Left ventricle myocardium inferior (tissue), 1 donor: ENCODE measurements at places on chromosomes 7 and 10. TPM values are rescaled to one million over a fixed set of nuclear protein-coding genes. Genes with fewer than 3 reads are reported as not detected.

GRCh38 chr7:4782333-4783291 is 7.2 kb downstream of the AP5Z1 start:
- H3K4me1 ChIP-seq = peaks cover 13% of the 10 kb centered on the region
- no peak overlapping the region for H3K4me3 ChIP-seq
- no peak for DNase-seq

GRCh38 chr7:112566442-112567324 is 85.9 kb downstream of the LSMEM1 start:
- no peaks in the 10 kb centered on the region for H3K27me3 ChIP-seq
- peak overlapping the region; percentile 68 for H3K27ac ChIP-seq
- H3K4me3 ChIP-seq = peak overlapping the region; percentile 24
- H3K4me1 ChIP-seq = peaks cover 11% of the 10 kb centered on the region

- peaks cover 6% of the 10 kb centered on the region for H3K4me1 ChIP-seq
- H3K27ac ChIP-seq = no peak overlapping the region
- no peak overlapping the region for H3K4me3 ChIP-seq
- H3K36me3 ChIP-seq = no peaks in the 10 kb centered on the region
- no peak for DNase-seq
Measured at GRCh38 chr7:74420006-74420405, 33.7 kb upstream of the GTF2IRD1 start.

GRCh38 chr10:69358148-69358795 is 58.4 kb downstream of the TACR2 start:
- H3K36me3 ChIP-seq = no peaks in the 10 kb centered on the region
- no peak overlapping the region for H3K4me3 ChIP-seq
- no peaks in the 10 kb centered on the region for H3K27me3 ChIP-seq
- DNase-seq = no peak
- H3K4me1 ChIP-seq = peaks cover 54% of the 10 kb centered on the region

GRCh38 chr10:9052767-9053166 is 998.3 kb downstream of the GATA3 start:
- DNase-seq = no peak
- no peak overlapping the region for H3K4me3 ChIP-seq

DNA sequence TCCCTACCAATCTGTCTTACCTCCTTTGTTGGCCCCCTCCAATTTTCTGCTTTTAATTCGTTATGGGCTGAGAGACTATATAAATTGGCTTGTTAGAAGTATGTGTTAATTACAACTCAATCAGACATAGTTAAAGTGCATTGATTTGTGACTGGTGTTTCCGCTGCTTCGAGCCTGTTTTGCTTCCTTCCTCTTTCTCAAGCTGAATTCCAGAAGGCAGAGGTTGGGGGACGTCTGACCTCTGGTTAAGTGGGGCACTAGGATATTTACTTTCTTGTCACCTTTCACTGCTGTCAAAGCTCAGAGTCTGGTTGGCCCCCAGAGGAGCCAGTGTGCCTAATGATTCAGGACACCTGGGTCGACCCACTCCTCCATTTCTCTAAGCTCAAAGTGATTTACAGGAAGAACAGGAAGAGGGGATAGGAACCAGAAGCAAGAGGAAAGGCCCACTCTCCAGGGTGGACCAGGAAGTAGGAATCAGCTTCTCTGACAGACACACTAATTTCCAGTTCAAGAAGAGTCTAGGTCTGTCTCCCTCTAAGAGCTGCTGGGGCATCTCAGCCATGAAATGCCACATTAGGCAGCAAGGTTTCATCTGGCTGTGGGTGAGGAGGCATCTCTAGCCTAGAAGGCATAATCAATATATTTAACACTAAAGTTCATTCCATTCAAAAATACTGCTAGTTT is 397.2 kb upstream of the NPVF start:
- no peaks in the 10 kb centered on the region for H3K36me3 ChIP-seq
- H3K27me3 ChIP-seq = no peaks in the 10 kb centered on the region
- no peak for DNase-seq
- peak overlapping the region; percentile 80 for H3K27ac ChIP-seq
- H3K4me1 ChIP-seq = peaks cover 27% of the 10 kb centered on the region
- no peak overlapping the region for H3K4me3 ChIP-seq

GRCh38 chr10:125084614-125085257 is 75.6 kb downstream of the CTBP2 start:
- peak overlapping the region; percentile 39 for H3K4me3 ChIP-seq
- H3K27me3 ChIP-seq = no peaks in the 10 kb centered on the region
- DNase-seq = peak; percentile 84
- H3K4me1 ChIP-seq = peaks cover 73% of the 10 kb centered on the region
- peaks cover 12% of the 10 kb centered on the region for H3K36me3 ChIP-seq

GRCh38 chr7:88664630-88665233 is 94.8 kb upstream of the ZNF804B start:
- no peak for DNase-seq
- H3K36me3 ChIP-seq = no peaks in the 10 kb centered on the region
- no peak overlapping the region for H3K27ac ChIP-seq
- no peak overlapping the region for H3K4me3 ChIP-seq
- no peaks in the 10 kb centered on the region for H3K27me3 ChIP-seq

DNA sequence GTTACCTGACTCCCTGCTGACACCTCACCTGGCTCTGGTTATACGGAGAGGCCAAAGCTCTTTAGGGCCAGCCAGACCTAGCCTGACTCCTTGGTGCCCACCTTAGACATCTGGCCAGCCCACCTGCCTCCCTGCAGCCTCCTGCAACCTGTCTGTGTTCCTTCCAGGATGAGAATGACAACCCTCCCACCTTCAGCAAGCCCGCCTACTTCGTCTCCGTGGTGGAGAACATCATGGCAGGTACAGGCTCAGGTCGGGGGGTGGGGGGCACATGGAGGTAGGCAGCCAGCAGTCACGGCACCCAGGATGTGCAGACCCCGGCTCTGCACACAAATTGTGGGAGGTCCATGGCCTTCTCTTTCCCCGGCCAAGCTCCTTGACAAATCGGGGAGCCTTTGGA is 32.1 kb downstream of the C10orf105 start:
- H3K27ac ChIP-seq = no peak overlapping the region
- no peak overlapping the region for H3K4me3 ChIP-seq
- H3K36me3 ChIP-seq = no peaks in the 10 kb centered on the region
- H3K4me1 ChIP-seq = peaks cover 52% of the 10 kb centered on the region
- no peaks in the 10 kb centered on the region for H3K27me3 ChIP-seq

GRCh38 chr7:96061009-96061408 is 260.9 kb downstream of the SLC25A13 start:
- H3K27me3 ChIP-seq = no peaks in the 10 kb centered on the region
- DNase-seq = no peak
- H3K27ac ChIP-seq = no peak overlapping the region

DNA sequence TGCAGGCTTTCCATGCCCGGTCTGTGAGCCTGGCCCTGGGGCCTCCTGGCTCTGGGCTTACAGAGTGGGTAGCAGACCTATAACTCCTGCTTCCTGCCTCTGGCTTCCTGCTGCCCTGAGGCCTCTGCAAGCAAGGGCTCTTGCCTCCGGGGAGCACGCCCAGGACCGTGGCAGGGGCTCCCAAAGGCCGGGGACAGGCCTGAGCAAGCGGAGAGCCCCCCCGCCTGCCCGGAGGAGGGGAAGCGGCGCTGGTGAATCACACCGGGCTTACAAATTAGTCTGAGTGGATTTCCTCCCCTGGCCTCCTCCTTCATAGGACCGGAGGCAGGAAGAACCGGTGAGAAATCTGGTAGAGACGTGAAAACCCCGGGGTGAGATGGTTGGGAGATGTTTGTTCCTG is 1.5 kb upstream of the MYL10 start:
- H3K4me1 ChIP-seq = no peaks in the 10 kb centered on the region
- H3K27me3 ChIP-seq = peaks cover 33% of the 10 kb centered on the region
- no peaks in the 10 kb centered on the region for H3K36me3 ChIP-seq
- DNase-seq = no peak
- H3K27ac ChIP-seq = no peak overlapping the region

DNA sequence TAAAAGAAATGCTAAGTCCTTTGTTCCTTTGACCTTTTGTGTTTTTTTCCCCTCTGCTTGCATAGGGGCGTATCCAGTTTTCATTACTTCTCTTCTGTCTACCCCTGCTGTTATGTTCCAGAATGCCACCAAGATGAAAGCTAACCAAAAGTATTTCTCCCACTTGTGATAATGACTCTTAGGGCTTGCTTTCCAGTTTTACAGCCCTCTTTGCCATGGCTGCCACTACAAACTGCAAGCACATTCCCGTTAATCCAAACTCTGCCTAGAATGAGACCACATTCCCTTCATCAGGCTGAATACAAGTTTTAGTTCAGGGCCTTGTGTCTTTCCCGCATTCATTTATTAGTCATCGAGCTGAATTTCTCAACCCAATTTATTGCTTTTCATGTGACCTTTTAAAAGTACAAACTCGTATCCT is 23.6 kb upstream of the CD36 start:
- peak overlapping the region; percentile 85 for H3K27ac ChIP-seq
- H3K4me1 ChIP-seq = peaks cover 85% of the 10 kb centered on the region
- H3K36me3 ChIP-seq = peaks cover 9% of the 10 kb centered on the region
- H3K4me3 ChIP-seq = peak overlapping the region; percentile 38
- no peak for DNase-seq

DNA sequence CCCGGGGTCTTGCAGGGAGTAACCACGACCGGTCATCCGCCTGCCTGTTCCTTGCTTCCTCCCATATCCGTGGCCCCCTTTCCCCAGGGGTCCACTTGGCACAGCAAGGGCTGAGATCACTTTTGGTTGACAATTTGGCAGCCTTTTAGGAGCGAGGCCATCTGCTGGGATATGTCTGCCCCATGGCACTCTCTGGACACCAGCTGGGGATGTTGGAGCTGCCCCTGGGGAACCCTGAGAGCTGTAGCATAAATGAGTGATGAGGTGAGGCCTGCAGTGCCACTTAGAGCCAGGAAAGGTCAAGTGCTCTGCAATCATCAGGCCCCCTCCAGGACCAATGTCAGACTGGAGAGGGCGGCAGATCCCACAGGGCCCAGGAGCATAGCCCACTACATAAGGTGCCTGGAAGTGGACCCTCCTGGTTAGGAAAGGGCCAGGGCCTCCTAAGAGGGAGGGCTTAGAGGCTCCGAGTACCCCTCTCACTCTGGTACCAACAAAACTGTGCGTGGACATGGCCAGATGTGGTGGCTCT is 92.1 kb downstream of the HIP1 start:
- peaks cover 24% of the 10 kb centered on the region for H3K4me1 ChIP-seq
- H3K27me3 ChIP-seq = no peaks in the 10 kb centered on the region
- no peak for DNase-seq
- H3K36me3 ChIP-seq = no peaks in the 10 kb centered on the region

GRCh38 chr7:66974986-66975590 is 20.3 kb downstream of the SBDS start:
- no peaks in the 10 kb centered on the region for H3K27me3 ChIP-seq
- H3K4me3 ChIP-seq = no peak overlapping the region
- H3K27ac ChIP-seq = no peak overlapping the region
- no peaks in the 10 kb centered on the region for H3K4me1 ChIP-seq

- no peaks in the 10 kb centered on the region for H3K27me3 ChIP-seq
- no peaks in the 10 kb centered on the region for H3K36me3 ChIP-seq
- no peak overlapping the region for H3K4me3 ChIP-seq
- no peak overlapping the region for H3K27ac ChIP-seq
- H3K4me1 ChIP-seq = no peaks in the 10 kb centered on the region
- DNase-seq = no peak
Measured at GRCh38 chr10:33537066-33537465, 202.6 kb upstream of the NRP1 start.

GRCh38 chr7:151748733-151749132 is 128.2 kb downstream of the PRKAG2 start:
- no peak overlapping the region for H3K4me3 ChIP-seq
- H3K27me3 ChIP-seq = no peaks in the 10 kb centered on the region
- H3K27ac ChIP-seq = no peak overlapping the region
- no peak for DNase-seq
- peaks cover 30% of the 10 kb centered on the region for H3K4me1 ChIP-seq

GRCh38 chr7:90267263-90267858 is 22.4 kb downstream of the CFAP69 start:
- H3K4me1 ChIP-seq = no peaks in the 10 kb centered on the region
- H3K27ac ChIP-seq = peak overlapping the region; percentile 10
- no peaks in the 10 kb centered on the region for H3K27me3 ChIP-seq
- DNase-seq = no peak
- no peak overlapping the region for H3K4me3 ChIP-seq

- H3K27ac ChIP-seq = no peak overlapping the region
- H3K4me1 ChIP-seq = peaks cover 33% of the 10 kb centered on the region
- no peaks in the 10 kb centered on the region for H3K27me3 ChIP-seq
- H3K4me3 ChIP-seq = no peak overlapping the region
- peaks cover 61% of the 10 kb centered on the region for H3K36me3 ChIP-seq
- DNase-seq = no peak
Measured at GRCh38 chr7:155744971-155745683, 67.1 kb downstream of the SHH start.

GRCh38 chr10:86712317-86712707 is 44.0 kb downstream of the LDB3 start:
- H3K27ac ChIP-seq = peak overlapping the region; percentile 94
- no peak for DNase-seq
- H3K4me1 ChIP-seq = peaks cover 75% of the 10 kb centered on the region
- H3K27me3 ChIP-seq = peaks cover 25% of the 10 kb centered on the region

Gene NRCAM
- total RNA-seq = 0.14 TPM

Gene CC2D2B
- 0.30 TPM for total RNA-seq

Gene SPAM1
- total RNA-seq = not detected

Gene SLC39A12
- total RNA-seq = not detected

Gene SFRP4
- total RNA-seq = 2.1 TPM

Gene LIPK
- total RNA-seq = not detected
